ENCODE measurements at places on chromosomes 5 and 9.
A peak's percentile ranks its signal among the peaks of the same experiment; 100 is the strongest.

- DNase-seq = no peak
Measured at GRCh38 chr5:386432-387341, 56.3 kb upstream of the EXOC3 start.

- no peak for DNase-seq
Measured at GRCh38 chr5:15566789-15567188, 66.8 kb downstream of the FBXL7 start.

- DNase-seq = no peak
Measured at GRCh38 chr5:25091921-25092320, 447.1 kb upstream of the CDH10 start.

DNA sequence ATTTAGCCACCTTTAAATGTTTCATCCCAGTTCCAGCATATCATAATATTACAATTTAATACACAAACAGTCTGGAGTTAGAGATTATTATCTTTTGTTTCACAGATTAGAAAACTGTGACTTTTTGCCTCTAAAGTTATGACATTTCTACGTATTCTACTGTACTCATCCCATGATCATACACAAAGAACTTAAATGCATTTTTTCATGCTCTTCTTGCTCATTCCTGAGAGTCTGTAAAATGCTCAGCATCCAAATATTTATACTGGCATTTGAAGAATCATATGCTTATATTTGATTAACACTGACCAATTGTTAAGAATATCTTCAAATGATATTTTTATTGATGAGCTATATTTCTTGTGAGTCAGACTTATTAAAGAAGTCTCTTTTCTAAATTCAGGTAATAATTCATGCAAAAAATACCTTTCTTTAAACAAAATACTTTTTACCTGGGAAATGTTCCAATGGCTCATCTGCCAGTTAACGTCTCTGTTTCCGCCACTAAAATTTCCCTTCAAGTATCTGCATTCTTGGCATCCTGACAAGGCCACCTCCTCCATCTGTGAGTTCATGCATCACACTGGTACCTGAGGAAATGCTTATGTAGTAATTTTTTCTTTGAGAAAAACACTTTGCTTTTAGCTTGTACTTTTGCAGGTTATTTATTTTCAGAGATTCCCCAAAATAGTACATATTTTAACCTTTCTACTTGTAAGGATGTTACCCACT is 139.6 kb upstream of the RASA1 start:
- DNase-seq = peak; percentile 41

DNA sequence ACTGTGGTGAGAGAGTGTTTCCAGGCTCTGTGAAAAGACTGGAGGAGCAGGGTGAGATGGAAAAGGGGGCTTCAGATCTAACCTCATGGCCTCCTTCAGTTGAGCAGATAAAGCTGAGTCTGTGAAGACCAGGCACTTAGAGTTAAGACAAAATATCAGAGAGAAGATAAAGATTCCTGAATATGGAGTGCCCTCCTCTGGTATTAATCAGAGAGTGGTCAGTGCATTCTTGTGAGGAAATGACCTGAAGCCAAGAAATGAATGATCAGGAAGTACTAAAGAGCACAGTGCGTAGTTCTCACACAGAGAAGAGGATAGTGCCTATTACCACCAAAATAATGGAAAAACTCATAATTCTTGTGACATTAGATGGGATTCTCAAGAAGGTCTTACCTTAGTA is 1417.0 kb upstream of the ACO1 start:
- DNase-seq = no peak

GRCh38 chr9:124342402-124342775 is 72.9 kb downstream of the PSMB7 start:
- no peak for DNase-seq

DNA sequence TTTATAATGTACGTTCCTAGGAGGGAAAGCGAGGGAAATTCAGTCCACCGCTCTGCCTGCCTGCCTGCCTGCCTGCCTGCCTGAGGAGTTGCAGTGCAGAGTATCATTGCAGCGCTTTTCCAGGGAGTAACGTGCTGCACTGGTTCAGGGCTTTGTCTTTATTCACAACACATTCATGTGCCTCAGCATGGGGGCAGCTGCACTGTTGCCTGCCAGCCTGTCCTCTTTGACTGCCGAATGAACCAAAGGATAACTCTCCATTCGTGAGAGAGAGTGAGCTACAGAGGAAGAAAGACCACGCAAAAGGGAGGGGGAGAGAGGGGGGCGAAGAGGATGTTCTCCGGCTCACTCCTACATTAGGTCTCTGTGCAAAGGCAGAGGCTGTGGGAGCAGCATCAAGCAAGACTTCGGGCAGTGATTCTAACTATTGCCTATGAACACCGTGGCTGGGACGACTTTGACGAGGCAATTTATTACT is 791.2 kb downstream of the MAT2B start:
- DNase-seq = no peak

DNA sequence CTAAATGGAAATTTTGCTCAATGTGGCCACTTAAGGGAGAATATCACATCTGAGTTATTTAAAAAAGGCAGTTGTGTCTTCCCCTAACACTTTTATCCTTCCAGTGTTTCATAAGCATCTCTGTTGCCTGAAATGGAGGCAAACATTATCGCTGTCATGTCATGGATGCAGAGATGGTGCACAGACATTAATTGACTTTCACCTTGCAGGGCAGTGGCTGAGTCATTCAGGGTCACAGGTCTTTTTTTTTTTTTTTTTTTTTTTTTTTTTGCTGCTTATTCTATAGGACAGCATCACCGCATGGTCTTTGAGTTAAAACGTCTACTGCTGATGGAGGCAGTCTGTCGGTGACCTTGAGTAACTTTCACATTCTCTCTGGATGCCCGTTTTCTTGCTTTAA is 36.3 kb upstream of the KLF9 start:
- DNase-seq = no peak

- no peak for DNase-seq
Measured at GRCh38 chr9:116901260-116901659, 214.2 kb downstream of the TRIM32 start.

- DNase-seq = no peak
Measured at GRCh38 chr9:93216073-93216365, 32.1 kb downstream of the WNK2 start.

DNA sequence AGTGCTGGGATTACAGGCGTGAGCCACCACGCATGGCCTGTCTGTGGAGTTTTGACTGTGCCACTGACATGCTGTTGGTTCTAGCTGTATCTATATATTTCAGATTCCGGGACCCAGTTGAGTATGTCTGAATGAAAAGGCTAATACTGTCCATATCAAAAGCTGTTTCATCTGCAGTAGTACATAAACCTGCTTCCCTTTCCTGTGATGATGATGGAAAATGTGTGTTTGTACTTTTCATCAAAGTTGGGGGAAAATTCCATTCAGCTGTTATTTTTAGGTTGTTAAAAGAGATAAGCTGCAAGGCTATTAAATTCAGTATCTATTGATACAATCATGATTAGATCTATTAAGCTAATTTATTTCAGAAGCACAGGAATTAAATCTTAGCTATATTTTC is 237.6 kb upstream of the ADAMTSL1 start:
- no peak for DNase-seq

- peak; percentile 87 for DNase-seq
Measured at GRCh38 chr9:127903557-127904475, 4.4 kb upstream of the ST6GALNAC6 start.

GRCh38 chr5:133824661-133825254 is 143.7 kb downstream of the C5orf15 start:
- DNase-seq = no peak

DNA sequence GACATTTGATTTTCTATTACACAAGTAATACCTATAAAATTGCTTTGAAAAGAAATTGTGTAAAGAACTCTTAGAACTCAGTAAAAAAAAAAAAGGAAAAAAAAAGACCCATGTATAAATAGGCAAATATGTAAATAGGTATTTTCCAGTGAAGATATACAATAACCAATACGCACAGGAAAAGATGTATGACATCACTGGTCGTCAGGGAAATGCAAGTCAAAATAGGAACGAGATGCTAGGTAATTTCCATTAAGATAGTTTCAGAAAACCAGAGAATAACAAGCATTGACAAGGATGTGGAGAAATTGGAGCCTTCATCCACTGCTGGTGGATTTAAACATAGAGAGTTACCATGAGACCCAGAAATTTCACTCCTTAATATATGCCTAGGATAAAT is 708.8 kb downstream of the MTRR start:
- DNase-seq = no peak

GRCh38 chr5:59540366-59540765 is 353.2 kb downstream of the PDE4D start:
- DNase-seq = no peak

- DNase-seq = peak; percentile 27
Measured at GRCh38 chr5:83473346-83474160, 2.0 kb downstream of the VCAN start.

GRCh38 chr9:79686381-79687130 is 114.8 kb downstream of the TLE4 start:
- no peak for DNase-seq

DNA sequence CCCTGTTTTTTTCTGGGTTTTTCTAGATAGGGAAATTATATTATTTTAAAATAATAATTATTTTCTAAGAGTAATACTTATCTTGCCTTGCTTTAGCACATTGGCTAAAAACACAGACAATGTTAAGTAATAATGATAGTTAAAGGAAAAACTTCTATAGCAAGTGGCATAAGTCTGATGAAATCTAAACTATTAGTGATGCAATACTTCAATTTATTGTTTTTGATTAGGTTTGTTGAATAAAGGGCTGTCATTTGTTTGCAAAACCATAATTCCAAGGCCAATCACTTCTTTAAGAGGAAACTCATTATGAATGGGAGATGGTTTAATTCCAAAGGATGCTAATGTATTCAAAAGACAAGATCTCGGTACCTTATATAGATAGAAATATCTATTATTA is 293.8 kb upstream of the FBXL7 start:
- DNase-seq = no peak

GRCh38 chr9:115466756-115467155 is 348.8 kb upstream of the TNC start:
- DNase-seq = no peak

GRCh38 chr5:107121793-107122519 is 548.8 kb downstream of the EFNA5 start:
- no peak for DNase-seq

DNA sequence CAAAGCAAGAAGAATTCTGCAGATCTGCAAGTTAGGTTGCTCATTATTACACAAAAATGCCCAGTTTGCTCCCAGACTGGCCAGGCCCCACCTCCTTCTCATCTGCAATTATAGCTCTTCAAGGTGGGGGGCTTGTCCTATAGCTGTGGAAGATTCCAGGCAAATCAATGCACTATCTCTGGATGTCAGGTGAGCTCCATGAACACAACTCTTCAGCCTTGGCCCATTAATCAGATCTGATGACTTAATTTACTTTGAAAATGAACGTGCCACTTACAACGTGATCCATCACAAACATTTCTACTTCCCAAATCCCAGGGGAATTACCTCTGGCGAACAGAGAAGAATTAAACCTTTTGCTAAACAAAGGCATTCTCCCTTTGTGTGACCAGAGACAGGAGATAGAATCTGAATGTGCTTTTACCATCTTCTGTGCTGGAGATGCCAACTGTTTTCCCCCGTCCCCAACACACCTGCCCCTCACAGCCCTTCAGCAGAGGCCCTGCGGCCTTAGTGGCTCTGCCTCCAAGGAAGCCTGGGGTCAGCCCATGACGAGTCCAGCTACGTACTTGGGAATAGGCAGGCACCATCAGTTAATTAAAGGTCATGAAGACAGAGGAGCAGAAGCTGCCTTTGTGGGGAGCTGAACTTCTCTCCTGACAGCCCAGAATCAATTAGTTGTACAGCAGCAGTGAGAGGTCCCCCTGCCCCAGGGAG is 60.5 kb downstream of the SNX18 start:
- no peak for DNase-seq

DNA sequence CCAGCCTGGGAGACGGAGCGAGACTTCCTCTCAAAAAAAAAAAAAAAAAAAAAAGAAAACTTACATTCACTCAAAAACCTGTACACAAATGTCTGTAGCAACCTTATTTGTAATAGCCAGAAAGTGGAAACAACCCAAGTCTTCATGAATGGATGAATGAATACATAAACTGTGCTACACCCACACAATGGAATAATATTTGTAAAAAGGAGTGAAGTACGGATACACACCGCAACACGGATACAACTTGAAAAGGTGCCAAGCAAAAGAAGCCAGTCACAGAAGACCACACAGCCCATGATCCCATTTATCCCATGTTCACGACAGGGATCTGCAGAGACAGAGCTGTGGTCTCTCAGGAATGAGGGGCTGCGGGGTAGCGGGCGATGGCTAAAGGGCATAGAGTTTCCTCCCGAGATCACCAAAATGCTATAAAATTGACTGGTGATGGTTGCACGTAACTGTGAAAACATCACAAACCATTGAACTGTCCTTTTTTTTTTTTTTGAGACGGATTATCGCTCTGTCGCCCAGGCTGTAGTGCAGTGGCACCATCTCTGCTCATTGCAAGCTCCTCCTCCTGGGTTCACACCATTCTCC is 76.2 kb upstream of the COL5A1 start:
- DNase-seq = no peak

DNA sequence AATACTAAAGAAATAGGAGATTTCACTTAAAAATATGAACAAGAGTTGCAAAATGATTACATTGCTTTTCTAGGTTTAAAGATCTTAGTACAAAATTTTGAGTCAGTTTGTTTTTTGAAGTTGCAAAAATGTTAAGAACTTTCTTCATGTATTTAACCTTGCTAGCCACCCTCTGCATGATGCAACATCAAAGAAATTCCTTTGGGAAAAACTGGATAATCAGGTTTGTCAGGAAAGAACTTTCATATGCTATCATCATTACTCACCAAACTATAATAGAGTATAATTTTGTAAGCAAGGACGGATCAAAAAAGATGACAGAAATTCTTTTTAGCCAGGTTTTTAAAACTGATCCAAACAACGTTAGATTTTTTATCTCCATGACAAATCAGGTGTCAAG is 116.9 kb upstream of the MRPS30 start:
- no peak for DNase-seq

GRCh38 chr9:34177593-34178435 is 1.0 kb upstream of the UBAP1 start:
- DNase-seq = no peak
